ENCODE measurements at places on chromosomes 2 and 18.
A peak's percentile ranks its signal among the peaks of the same experiment; 100 is the strongest.

DNA sequence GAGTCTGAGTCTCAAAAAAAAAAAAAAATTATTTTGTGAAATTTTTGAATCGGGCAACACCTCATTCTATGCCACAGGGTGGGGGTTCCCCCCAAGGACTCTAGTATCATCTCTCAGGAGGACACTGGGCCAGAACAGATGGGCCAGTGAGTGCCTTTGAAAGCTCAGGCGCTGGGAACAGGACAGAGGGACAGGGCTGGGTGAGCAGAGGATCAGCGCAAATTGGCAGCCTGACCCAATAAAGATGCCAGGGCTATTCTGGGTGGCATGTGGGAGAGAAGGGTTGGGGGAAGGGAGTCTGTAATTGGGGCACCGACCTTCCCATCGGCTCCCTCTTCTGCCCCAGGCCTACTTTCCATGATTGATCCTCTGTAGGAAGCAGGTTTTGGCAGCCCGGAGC lies 44.0 kb downstream of the KIF3C start:
- H3K4me3 ChIP-seq: no peak overlapping the region
- no peaks in the 10 kb centered on the region for H3K36me3 ChIP-seq
- H3K4me1 ChIP-seq: no peaks in the 10 kb centered on the region
- no peak overlapping the region for H3K27ac ChIP-seq
- no peak for DNase-seq

DNA sequence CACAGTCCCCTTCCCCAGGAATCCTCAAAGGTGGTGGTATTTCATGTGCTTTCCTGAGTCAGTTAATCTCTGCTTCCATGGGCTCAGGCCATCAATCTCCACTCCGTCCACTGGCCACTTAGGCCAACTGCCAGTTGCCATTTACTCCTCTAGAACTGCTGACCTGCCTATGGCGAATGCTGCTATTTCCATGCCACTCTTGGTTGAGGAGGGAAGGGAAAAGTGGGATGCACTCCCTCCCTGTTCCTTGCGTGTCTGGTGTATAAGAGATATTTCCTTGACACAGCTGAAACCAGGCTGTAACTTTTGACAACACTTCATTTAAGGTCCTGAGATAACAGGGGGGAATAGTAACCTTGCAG lies 261.5 kb downstream of the MREG start:
- H3K27me3 ChIP-seq: no peaks in the 10 kb centered on the region
- DNase-seq: no peak
- H3K4me3 ChIP-seq: no peak overlapping the region
- no peak overlapping the region for H3K27ac ChIP-seq

GRCh38 chr2:32960238-32960637 lies 13.5 kb downstream of the LTBP1 start:
- H3K36me3 ChIP-seq: no peaks in the 10 kb centered on the region
- no peak overlapping the region for H3K27ac ChIP-seq
- peaks cover 3% of the 10 kb centered on the region for H3K27me3 ChIP-seq

- H3K4me1 ChIP-seq: no peaks in the 10 kb centered on the region
- H3K36me3 ChIP-seq: no peaks in the 10 kb centered on the region
- H3K4me3 ChIP-seq: no peak overlapping the region
Measured at GRCh38 chr2:73036766-73037165, 34.7 kb downstream of the SFXN5 start.

DNA sequence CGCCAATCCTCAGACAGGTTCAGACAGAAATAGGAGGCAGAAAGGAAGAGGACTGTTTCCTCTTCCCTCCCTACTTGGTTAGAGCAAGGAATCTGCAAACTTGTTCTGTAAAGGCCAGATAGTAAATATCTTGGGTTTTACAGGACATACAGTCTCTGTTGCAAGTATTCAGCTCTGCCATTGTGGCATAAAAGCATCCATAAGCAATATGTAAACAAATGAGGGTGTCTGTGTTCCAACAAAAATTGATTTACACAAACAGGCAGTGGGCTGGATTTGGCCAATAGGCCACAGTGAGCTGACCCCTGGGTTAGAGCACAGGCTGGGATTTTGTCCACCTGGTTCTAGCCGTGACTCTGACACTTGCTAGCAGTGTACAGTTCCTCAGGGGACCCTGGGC lies 89.4 kb downstream of the NRP2 start:
- no peak overlapping the region for H3K4me3 ChIP-seq
- H3K27ac ChIP-seq: no peak overlapping the region
- H3K27me3 ChIP-seq: peaks cover 7% of the 10 kb centered on the region
- H3K36me3 ChIP-seq: no peaks in the 10 kb centered on the region
- H3K4me1 ChIP-seq: peaks cover 4% of the 10 kb centered on the region

DNA sequence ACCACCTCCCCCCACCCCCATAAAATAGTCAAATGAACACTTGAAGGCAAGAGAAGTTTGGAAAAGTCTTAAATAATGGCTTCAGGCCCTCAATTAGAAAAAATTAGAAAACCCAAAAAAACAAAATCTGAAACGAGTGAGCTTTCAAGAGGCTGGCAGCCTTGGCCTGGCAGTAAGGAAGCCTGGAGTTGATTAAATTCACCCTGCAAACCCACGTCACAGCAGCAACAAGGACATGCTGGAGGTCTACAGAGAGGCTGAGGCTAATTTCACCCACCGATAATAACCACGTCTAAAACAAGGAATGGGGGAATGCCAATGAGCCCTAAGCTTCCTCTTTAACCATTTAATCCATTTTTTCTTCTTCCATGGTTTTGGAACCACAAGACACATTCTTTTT lies 122.7 kb upstream of the SMAD7 start:
- H3K4me3 ChIP-seq: no peak overlapping the region
- H3K27me3 ChIP-seq: no peaks in the 10 kb centered on the region
- H3K27ac ChIP-seq: no peak overlapping the region
- DNase-seq: no peak
- H3K4me1 ChIP-seq: no peaks in the 10 kb centered on the region

- H3K27me3 ChIP-seq: no peaks in the 10 kb centered on the region
- peak overlapping the region; percentile 59 for H3K27ac ChIP-seq
- H3K4me3 ChIP-seq: no peak overlapping the region
- H3K4me1 ChIP-seq: peaks cover 33% of the 10 kb centered on the region
- DNase-seq: no peak
Measured at GRCh38 chr2:143263066-143263625, 133.9 kb downstream of the ARHGAP15 start.

- no peaks in the 10 kb centered on the region for H3K4me1 ChIP-seq
- H3K27me3 ChIP-seq: no peaks in the 10 kb centered on the region
- DNase-seq: no peak
- H3K36me3 ChIP-seq: no peaks in the 10 kb centered on the region
Measured at GRCh38 chr2:199370150-199370780, 87.5 kb downstream of the SATB2 start.

GRCh38 chr18:2139691-2140090 lies 431.6 kb downstream of the METTL4 start:
- no peaks in the 10 kb centered on the region for H3K4me1 ChIP-seq
- H3K27ac ChIP-seq: no peak overlapping the region
- no peak for DNase-seq
- no peaks in the 10 kb centered on the region for H3K27me3 ChIP-seq
- no peaks in the 10 kb centered on the region for H3K36me3 ChIP-seq
- no peak overlapping the region for H3K4me3 ChIP-seq

GRCh38 chr2:100856732-100857131 lies 36.8 kb downstream of the NPAS2 start:
- no peaks in the 10 kb centered on the region for H3K36me3 ChIP-seq
- DNase-seq: no peak
- H3K27me3 ChIP-seq: no peaks in the 10 kb centered on the region
- no peak overlapping the region for H3K27ac ChIP-seq
- H3K4me1 ChIP-seq: no peaks in the 10 kb centered on the region
- no peak overlapping the region for H3K4me3 ChIP-seq

- no peak for DNase-seq
- H3K27ac ChIP-seq: no peak overlapping the region
- no peak overlapping the region for H3K4me3 ChIP-seq
- no peaks in the 10 kb centered on the region for H3K4me1 ChIP-seq
- H3K36me3 ChIP-seq: no peaks in the 10 kb centered on the region
- no peaks in the 10 kb centered on the region for H3K27me3 ChIP-seq
Measured at GRCh38 chr2:207219676-207220501, 54.1 kb upstream of the KLF7 start.

- no peak overlapping the region for H3K27ac ChIP-seq
- H3K4me3 ChIP-seq: no peak overlapping the region
- DNase-seq: no peak
- no peaks in the 10 kb centered on the region for H3K36me3 ChIP-seq
- no peaks in the 10 kb centered on the region for H3K27me3 ChIP-seq
Measured at GRCh38 chr2:195049372-195050031, 607.5 kb upstream of the SLC39A10 start.

DNA sequence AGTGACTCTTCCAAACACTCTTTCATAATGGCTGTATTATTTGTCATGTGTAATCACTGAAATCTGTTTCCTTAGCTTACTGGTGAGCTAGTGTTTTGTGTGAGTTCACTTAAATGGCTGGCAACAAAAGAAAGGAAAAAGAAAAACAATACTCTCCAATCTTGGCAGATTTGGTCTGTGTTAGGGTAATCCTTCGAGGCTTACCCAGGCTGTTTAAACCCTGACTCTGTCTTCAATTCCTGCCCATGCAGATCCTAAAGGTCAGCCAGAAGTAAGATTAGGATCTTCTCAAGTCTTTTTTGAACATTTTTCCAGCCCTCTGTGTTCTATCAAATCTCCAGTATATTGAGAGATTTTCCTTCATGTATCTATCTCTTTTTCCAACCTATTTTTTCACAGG lies 85.3 kb downstream of the CCDC178 start:
- DNase-seq: no peak
- no peaks in the 10 kb centered on the region for H3K36me3 ChIP-seq
- no peak overlapping the region for H3K27ac ChIP-seq
- H3K4me1 ChIP-seq: no peaks in the 10 kb centered on the region
- H3K27me3 ChIP-seq: no peaks in the 10 kb centered on the region

DNA sequence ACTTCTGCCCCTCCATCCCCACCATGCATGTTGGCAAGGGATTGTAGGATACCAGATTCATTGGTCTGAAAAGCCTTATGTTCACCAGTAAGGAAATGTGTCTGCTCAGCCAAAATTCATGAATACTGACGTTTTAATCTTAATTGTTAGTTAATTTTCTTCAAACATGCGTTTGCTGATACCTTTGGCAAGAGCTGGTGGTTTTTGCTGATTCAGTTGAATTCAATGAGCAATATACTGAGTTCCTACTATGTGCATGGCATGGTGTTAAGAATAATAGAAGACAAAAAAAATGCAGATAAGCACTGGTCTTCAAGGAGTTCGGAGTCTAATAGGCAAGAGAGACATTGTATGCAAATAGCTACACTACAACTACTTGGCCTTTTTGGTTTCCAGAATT lies 811.6 kb downstream of the BCL11A start:
- no peak for DNase-seq
- H3K4me3 ChIP-seq: no peak overlapping the region
- no peaks in the 10 kb centered on the region for H3K27me3 ChIP-seq
- no peaks in the 10 kb centered on the region for H3K4me1 ChIP-seq
- H3K27ac ChIP-seq: no peak overlapping the region

All from CD4-positive, alpha-beta T cell (primary cell).